ENCODE measurements at places on chromosomes 6 and 20. TPM values are rescaled to one million over a fixed set of nuclear protein-coding genes. Genes with fewer than 3 reads are reported as not detected.

GRCh38 chr6:152129691-152130151 is 322.2 kb downstream of the ESR1 start:
- DNase-seq: no peak

GRCh38 chr6:43283905-43284304 is 14.2 kb upstream of the SLC22A7 start:
- DNase-seq: no peak

GRCh38 chr6:36548401-36548743 is 1.1 kb upstream of the STK38 start:
- DNase-seq: no peak

DNA sequence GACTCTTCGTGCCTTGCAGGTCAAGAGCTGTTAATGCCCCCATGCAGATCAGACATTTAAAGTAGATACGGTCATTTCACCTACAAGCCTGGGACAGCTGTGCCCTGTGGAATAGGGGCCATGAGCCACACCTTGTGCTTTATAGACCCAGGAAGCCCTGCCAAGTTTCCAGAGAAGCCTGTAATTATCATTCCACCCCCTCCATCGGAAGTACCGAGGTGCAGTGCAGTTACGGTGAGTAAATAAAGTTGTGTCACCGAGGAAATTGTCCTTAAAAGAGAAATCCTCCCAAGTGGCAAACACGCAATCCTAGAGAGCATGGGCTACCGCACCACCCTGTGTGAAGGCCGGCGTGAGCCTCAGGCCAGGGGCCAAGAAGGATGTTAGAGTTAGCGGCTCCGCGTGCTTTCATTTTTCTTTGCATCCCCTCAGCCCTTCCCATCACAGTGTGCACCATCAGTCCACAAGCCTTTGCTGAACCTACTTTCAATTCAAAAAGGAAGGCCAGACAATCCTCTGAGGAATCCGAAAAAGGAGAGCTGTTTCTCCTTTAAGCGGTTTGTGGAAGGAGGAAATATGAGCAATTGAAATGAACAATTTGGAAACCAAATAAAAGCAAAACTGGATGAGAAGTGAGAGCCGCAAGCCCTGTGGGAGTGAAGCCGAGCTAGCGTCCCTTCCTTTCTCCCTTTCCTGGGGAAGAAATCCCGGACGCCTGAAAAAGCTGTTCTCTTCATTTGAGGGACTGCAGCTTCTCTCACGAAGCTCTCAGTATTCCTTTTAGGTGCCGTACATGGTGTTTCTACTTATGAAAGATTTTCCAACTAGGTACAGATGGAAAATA is 183.3 kb upstream of the PDE10A start:
- DNase-seq: no peak

- no peak for DNase-seq
Observed at GRCh38 chr6:24613361-24614042, 32.5 kb downstream of the KIAA0319 start.

- DNase-seq: no peak
Observed at GRCh38 chr6:147548921-147549475, 40.5 kb downstream of the SAMD5 start.

GRCh38 chr6:131175564-131175963 is 40.3 kb downstream of the AKAP7 start:
- DNase-seq: no peak

GRCh38 chr20:12717061-12717460 is 291.7 kb upstream of the SPTLC3 start:
- no peak for DNase-seq

DNA sequence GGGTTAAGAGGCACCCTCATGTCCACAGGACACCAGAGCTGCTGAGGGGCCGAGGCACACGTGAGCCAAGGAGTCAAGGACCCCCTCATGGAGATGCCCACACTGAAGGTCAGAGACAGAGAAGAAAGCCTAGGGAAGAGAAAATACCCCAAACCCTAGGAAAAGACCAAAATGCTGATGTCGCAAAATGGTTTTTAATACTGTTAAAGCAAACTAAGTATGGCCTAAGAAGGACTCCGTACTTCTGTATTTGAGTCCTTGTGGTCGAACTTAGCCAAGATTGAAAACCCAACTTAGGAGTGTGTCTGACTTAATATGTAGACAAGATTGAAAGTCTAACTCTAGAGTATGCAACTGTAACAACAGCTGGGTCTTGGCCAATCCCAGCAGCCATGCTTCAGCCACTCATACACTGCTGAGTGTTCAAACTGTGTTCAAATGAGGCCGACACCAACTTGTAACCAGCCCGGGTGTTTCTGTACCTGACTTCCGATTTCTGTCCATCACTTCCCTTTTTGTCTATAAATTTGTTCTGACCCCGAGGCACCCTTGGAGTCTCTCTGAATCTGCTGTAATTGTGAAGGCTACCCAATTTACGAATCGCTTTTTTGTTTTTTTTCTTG is 92.6 kb upstream of the AGPAT4 start:
- DNase-seq: no peak

- DNase-seq: no peak
Observed at GRCh38 chr6:46053039-46053933, 37.6 kb upstream of the CLIC5 start.

DNA sequence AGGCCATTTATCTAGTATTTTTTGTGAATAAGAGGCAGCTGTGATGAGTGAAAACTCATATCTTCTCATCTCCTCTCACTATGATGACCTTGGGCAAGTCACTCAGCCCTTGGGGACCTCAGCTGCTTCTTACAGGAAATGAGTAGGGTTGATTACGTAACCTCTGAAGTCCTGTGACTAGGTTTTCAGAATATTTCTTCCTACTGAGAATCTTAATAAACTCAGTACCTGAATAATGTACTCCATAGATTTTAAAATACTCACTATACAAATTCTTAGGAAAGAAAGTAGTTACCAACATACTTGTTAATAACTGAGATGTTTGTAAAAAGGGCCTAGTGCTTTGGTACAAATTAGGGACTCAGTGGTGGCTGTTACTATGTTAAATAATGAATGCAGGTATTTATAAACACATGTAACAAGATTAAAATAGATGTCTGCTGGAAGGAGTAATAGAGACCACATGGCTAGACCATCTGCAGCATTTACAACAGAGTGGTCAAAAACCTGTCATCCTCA is 60.9 kb downstream of the RPRD1B start:
- peak; percentile 27 for DNase-seq

GRCh38 chr6:158293122-158293521 is 19.1 kb upstream of the TULP4 start:
- DNase-seq: no peak

DNA sequence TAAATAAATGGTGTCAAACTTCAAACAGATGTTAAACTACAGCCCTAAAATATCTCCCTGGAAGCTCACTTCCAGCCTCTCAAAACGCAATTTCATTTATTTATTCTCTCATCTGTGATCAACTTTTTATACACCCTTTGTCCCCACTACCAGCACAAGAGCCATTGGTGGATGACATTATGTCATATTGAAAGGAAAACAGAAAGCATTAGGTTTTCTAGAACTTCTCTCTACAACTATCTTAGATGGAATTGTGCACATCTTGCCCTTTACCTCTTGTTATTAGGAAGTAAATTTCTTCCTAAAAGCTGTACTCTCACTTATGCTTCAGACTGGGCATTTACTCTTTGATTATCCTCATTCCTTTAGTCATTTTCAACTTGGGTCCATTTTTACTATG is 771.2 kb upstream of the GJE1 start:
- DNase-seq: no peak

Gene HTR1E
- total RNA-seq: not detected

DNA sequence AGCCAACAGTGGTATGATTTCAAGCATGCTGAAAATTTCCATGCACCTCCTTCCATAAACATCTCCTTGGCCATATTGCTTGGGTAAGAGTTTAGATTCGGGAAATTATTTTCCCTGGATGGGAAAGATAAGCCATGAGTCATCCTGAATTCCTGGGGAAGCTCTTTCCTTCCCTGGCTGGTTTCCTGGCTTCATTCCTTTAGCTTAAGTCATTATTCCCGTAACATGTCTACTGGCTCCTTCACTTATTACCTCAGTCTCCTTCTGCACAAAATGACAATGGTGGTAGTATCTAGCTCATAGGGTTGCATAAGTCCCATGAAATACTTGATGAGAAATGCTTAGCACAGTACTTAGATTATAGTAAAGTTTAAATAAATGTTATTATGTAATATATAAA is 27.6 kb downstream of the TINAG start:
- no peak for DNase-seq

GRCh38 chr6:52568320-52568719 is 8.5 kb downstream of the TRAM2 start:
- no peak for DNase-seq

DNA sequence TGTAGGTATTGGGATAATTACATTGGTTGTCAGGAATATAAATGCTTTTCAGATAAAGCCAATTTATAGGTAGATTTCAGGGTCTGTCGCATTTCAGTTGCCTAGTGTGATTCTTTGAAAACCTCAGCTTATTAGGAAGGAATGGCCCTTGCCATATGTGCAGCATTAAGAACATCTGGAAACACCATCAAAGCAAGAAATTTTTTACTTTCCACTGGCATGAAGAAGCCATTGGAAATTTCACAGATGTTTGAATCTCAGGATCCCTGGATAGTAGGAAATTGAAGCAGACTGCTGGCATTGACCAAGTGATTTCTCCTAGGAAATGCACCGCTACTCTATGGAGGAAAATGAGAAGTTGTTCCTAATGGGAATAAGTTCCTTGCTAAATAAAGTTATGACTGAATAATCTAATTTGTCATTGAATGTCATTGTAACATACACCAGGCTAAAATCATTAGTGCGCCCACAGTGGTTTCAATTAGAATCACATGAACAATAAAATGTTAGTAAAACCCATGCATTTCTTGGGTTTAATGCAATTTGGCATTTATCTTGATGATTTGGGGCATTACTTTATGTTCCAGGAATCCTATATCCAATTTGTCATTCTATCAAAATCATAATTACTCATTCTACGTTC is 950.1 kb downstream of the EPHA7 start:
- no peak for DNase-seq

Gene SSTR4
- not detected for total RNA-seq

Gene BPIFB2
- total RNA-seq: 0.22 TPM

DNA sequence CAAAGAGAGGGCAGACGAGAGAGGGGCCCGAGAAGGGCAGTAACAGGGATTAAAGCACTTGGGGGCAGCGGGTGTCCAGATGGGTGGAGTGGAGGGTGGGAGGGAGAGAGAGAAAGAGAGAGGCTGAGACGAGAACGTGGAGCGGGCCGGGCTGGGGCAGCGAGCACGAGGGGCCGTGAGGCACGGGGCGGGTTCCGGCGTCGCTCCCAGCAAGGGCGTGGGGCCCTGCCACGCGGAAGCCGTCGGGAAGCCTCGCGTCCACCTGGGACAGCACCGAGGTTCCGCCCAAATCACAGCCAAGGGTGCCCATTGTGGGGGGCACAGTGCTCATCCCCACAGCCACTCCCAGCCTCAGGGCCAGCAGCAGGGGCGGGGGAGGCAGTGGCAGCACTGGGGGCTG is 49.8 kb downstream of the KCNQ2 start:
- DNase-seq: no peak

- no peak for DNase-seq
Observed at GRCh38 chr20:37523911-37524700, 3.1 kb downstream of the NNAT start.

Gene FAM209B
- 3.2 TPM for total RNA-seq

All from T-cell (primary cell).